AG08396 (cell line): ENCODE measurements at places on chromosomes 16 and 17.

- no peak for DNase-seq
These were observed 24.6 kb downstream of the LLGL2 start for GRCh38 chr17:75550139-75550465.

DNA sequence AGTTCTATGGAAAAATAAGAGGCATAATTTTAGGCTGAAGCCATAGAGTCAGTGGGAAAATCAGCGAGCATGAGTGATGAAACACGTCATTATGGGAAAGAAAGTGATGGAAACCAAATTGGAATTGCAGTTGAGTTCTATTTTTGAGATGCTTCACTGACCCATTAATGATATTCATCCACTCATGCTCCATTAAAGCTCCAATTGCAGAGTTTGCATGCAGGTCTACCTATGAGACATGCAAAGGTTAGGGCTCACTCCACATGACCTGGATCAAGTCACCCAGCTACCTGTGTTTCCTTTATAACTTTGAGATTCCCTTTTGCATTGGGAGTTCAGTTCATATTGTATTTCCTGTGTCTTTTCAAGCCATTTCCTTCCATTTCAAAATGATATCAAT is 8.0 kb upstream of the KRTAP2-4 start:
- no peak for DNase-seq

GRCh38 chr17:82096709-82097183 is 1.3 kb downstream of the FASN start:
- DNase-seq, result no peak

DNA sequence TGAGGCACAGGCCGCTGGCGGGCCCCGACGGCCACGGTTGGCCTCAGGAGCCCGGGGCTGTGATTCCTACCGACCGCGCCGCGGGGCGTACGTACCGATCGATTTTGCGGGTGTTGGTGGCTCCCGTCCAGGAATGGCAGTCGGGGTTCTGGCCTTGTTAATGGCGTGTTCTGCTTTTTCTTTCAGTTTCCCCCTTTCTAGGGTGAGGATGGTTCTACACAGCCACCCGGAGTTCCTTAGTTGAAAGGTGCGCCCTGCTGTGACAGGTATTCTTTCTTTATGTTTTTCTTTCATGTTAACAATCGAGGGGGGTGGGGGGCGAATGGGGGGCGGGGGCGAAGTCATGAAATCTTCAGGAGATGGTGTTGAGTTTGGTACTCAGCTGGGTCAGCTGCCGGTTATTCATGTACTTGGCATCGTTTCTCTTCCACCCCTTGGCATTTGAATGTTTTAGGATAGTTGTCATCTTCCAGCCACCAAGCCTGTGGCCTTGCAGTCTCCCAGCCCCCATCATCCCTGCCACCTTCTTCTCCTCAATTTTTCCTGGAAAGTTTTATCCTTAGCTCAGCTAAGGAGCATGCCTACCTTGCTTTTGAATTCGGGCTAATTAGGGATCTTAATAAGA is 802 bp downstream of the CYLD start:
- DNase-seq, result peak; percentile 73

DNA sequence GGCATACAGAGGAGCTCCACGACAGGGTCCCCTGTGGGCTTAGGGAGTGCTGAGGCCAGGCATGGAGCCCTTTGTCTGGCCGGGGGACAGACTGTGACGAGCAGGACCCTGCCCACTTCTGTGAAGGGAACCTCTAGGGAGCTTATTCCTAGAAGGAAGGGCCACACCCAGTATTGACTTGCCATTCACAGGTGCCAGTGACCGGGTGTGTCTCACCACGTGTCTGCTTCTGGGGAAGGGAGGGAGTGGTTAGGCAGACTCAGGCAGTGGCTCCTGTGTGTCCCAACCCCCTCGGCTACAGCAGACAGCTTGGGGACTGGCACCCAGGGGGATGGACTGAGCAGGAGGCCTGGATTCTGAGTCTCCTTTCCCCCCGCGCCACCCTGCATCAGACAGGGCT is 57.2 kb downstream of the SOCS1 start:
- no peak for DNase-seq

DNA sequence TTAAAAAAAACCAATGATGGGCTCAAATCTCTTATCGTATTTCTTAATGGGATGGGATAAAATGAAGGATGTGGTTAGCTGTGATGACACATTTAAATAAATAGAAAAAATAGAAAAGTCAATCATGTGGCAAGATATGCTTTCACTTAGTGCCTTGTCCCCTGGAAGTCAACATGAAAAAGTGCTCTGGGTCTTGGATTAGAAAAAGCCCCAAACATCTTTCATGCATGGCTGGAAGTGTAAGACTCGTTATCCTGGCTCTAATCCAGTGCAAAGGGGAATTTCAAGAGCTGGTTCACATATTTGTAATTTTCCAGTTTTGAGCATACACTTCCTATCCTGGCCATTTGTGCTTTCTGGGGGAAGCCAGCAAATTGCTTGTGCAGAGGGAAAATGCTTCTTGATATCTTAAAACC is 160.9 kb downstream of the MAP2K6 start:
- no peak for DNase-seq

DNA sequence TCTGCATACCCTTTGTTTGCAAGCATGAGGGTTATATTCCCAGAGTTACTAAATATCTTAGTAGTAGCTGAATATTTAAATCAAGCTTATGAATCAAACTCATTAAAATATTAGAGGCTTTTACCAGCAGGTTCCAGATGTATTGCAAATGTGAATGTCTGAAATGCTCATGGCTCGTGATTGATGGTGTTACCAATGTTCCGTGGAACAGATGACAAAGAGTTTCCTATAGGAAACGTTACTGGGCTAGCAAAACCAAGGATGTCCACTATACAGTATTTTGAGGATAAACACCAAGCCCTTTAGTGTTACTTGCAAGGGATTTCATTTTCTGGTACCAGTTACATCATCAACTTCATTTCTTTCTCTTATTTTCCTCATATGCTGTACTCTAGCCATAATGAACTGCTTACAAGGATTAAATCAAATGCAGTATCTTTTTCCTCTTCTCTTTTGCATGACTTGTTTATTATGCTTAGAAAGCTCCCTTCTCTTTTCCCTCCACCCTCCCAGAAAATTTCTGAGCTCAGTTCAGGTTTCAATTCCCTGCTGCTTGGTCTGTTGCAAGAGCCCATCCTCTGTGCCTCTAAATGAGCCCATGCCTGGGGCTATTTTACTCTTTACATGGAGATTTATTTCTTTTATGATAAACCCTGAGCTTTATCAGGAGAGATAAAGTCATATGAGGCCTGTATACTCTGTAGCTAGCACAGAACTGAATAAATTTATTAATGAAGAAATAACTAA is 1537.1 kb upstream of the GOT2 start:
- DNase-seq, result no peak

- no peak for DNase-seq
These were observed 24.1 kb upstream of the MFSD6L start for GRCh38 chr17:8823279-8823678.

GRCh38 chr17:82905130-82905529 is 65.3 kb upstream of the ZNF750 start:
- DNase-seq, result no peak

DNA sequence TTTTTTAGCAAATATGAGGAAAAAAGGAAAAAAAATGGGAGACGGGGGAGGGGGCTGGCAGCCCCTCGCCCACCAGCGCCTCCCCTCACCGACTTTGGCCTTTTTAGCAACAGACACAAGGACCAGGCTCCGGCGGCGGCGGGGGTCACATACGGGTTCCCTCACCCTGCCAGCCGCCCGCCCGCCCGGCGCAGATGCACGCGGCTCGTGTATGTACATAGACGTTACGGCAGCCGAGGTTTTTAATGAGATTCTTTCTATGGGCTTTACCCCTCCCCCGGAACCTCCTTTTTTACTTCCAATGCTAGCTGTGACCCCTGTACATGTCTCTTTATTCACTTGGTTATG is 1.2 kb upstream of the TMEM88 start:
- DNase-seq, result no peak

DNA sequence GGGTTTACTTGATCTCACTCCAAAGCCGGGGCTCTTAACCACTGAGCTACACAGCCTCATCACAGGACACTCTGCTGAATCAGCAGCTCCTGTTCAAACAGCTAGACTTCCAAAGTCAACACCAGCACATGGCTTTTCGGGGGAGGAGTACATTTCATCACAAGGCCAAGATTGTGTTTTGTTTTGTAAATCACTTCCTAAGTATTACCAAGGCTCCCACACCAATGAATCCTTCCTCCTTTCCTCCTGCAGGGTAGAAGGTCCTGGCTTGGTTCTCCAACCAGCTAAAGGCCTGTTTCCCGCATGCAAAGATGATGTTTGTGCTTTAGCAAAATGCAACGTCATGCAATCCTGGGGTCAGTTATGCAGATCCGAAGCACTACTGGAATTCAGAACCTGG is 152.5 kb downstream of the XYLT1 start:
- no peak for DNase-seq

DNA sequence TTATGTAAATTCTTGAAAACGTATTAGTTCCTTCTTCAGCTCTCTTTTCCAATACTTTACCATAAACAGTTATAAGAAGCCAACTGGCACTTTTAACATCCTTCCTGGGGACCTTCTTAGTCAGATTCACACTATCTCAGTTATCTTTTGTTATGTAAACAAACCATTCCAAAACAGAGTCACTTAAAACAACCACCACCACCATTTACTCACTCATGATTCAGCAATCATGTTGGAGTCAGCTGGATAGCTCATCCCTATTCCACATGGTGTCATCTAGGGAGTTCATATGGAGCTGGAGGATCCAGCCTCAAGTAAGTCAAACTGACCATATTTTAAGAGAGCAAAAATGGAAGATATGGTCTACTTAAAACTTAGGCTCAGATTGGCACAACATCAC is 240.3 kb upstream of the IRX3 start:
- no peak for DNase-seq

- peak; percentile 54 for DNase-seq
These were observed at the start of gene SLC13A5 for GRCh38 chr17:6713130-6713917. Gene SLC13A5 (minus strand): TSS chr17:6713369. CDS start chr17:6713333, 36 bp downstream.

- peak; percentile 73 for DNase-seq
These were observed at the start of gene C17orf113 for GRCh38 chr17:42050393-42051012. Gene C17orf113 (minus strand): TSS chr17:42050601. CDS start chr17:42043376, 7,225 bp downstream.

GRCh38 chr16:88355389-88356123 is 27.2 kb upstream of the ZNF469 start:
- DNase-seq, result no peak

- DNase-seq, result peak; percentile 83
These were observed 13.1 kb downstream of the CCR7 start for GRCh38 chr17:40551879-40552768.

DNA sequence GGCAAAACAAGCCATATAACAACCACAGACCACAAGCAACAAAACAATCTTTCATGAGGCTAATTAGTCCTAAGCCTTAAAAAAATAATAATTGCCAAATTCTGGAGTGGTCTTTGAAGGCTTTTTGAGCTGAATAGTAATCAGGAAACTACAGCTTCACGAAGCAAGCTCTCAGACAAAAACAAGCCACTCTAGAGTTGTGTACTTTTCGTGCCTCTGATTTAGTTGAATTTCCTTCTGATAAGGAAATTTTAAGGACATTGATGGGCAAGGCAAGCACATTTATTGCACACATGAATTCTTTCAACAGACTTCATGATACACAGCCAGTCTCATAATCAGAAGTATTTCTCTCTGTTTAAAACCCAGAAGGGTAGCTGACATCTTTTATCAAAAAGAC is 130.8 kb upstream of the IRX3 start:
- DNase-seq, result no peak

DNA sequence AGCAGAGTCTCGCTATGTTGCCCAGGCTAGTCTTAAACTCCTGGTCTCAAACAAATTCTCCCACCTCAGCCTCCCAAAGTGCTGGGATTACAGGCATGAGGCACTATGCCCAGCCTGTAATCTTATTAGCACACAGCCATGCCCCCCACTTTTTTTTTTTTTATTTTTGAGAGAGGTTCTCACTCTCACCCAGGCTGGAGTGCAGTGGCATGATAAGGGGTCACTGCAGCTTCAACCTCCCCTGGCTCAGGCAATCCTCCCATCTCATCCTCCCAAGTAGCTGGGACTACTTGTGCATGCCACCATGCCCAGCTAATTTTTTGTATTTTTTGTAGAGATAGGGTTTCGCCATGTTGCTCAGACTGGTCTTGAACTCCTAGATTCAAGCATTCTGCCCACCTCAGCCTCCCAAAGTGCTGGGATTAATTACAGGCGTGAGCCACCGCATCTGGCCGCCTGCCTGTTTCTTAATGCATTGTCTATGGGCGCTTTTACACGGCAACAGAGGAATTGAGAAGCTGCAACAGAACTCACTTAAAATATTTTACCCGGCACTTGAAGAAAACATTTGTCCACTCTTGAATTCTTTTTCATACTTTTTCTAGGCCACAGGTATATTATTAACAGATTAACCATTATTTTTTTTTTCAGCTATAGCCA is 8.8 kb upstream of the CEP20 start:
- no peak for DNase-seq

DNA sequence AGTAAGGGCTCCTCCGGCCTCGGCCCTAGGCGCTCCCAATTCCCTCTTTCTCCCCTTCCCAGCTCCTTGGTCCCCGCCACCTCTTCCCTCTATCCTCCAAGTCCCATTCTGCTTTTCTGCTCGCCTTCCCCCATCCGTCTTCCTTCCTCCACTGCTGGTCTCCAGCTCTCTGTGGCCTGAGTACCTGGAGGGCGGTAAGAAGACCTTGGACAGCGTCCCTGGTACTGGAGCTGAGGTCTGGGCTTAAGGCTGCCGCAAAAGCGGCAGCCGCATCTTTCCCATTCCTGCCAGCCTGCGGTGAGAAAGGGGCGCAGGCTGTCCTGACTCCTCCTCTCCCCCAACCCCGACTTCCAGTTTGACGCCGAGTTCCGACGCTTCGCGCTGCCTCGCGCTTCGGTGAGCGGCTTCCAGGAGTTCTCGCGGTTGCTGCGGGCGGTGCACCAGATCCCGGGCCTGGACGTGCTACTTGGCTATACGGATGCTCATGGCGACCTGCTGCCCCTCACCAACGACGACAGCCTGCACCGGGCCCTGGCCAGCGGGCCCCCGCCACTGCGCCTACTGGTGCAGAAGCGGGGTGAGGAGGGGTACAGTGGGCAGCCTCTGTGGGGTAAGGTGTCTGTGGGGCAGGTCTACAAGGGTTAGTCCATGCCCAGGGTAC is 471 bp downstream of the PARD6A start:
- no peak for DNase-seq

DNA sequence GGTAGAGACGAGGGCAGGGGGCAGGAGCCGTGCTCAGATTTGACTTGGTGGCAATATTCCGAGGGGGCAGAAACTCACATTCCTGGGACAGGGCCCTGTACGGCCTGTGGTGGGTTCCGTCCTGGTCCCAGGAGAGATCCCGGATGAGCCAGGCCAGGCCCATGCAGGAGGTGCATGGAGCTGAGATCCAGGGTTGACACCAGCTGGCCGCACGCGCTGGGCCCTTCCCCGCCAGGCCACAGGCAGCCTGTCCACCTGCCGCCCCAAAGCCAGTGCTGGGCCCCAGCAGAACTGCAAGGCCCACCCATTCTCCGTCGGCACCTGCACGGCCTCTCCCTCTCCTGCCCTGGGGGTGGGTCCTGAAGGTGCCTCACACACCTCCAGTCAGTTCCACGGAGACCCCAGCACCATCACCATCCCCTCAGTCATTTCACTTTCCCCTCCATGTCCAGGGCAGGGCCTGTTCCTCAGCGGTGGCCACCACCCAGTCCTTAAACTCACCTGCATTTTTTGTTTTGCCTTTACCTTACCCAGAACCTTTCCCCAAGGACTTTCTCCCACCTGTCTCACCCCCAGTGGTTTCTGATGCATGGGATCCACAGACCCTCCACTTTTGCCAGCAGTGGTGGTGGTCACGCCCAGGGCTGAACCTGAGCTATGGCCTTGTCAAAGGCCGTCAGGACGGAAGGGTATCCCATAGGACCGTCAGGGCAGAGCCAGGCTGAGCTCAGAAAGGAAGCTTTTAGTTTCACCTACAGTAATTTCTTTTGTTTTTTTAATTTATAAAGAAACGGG is 25.1 kb upstream of the CDH15 start:
- DNase-seq, result no peak

- DNase-seq, result no peak
These were observed 102.8 kb upstream of the PLCG2 start for GRCh38 chr16:81676066-81676882.
